ENCODE measurements at places on chromosomes 12 and 14. TPM values are rescaled to one million over a fixed set of nuclear protein-coding genes. Genes with fewer than 3 reads are reported as not detected.

GRCh38 chr14:76716285-76716684 is 45.0 kb upstream of the VASH1 start:
- no peak for DNase-seq

GRCh38 chr12:123532019-123532418 is 1.5 kb downstream of the RILPL1 start:
- no peak for DNase-seq

GRCh38 chr12:132426349-132427173 is 63.4 kb upstream of the FBRSL1 start:
- no peak for DNase-seq

DNA sequence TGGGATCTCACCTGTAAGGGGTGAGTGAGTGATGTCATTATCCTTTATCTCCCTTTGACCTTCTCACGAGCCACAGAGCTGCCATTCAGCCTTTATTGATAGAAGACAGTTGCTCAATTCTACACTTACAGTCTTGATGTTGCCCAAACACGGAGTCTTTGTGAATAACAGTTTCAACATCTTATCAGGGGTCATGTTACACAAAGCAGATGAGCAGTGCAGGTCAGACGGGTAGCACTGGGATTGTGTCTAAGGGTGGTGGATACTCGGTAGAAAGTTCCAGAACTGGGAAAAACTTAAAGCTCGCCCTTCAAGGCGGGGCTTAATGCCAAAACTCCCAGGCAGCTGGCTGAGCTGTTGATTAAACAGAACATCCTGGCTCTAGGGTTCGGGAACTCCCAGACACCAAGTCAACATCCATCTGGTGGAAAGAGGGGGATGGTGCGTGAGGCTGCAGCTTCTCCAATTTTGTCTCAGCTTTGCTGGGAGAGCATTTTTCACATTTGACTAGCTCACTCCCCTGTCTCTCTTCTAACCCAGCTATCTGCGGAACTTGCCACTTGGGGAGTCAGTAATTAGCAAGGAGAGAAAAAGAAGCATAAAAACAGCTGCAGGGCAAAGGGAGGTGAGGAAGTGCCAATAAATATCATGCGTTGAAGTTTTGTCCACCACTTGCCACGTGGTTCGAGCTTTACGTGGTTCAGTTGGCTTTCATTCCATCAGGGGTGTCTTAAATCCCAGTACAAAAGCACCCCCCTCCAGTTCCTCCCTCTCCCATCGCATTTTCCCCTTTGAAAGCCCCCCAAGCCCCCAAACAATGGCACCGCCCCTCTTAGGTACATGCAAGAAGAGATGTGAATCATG is 31.0 kb downstream of the FOXN4 start:
- DNase-seq = no peak

Gene SLCO1B1
- total RNA-seq = 0.09 TPM
